Renal pelvis (tissue), 12 donors: ENCODE measurements at places on chromosomes 2 and 18. TPM values are rescaled to one million over a fixed set of nuclear protein-coding genes. Genes with fewer than 3 reads are reported as not detected.
A peak's percentile ranks its signal among the peaks of the same experiment; 100 is the strongest.

Gene ERMN
- polyA plus RNA-seq: 0.55 TPM

Gene TTC39C
- polyA plus RNA-seq: 6.3 TPM

Gene EVX2
- not detected for polyA plus RNA-seq

Gene LIPG
- 52.1 TPM for polyA plus RNA-seq

Gene GEN1
- polyA plus RNA-seq: 16.5 TPM

Gene CCL20
- 0.60 TPM for polyA plus RNA-seq

Gene ZNF521
- 31.2 TPM for polyA plus RNA-seq

Gene FZD7
- 54.8 TPM for polyA plus RNA-seq

Gene CDCA7
- polyA plus RNA-seq: 39.0 TPM

DNA sequence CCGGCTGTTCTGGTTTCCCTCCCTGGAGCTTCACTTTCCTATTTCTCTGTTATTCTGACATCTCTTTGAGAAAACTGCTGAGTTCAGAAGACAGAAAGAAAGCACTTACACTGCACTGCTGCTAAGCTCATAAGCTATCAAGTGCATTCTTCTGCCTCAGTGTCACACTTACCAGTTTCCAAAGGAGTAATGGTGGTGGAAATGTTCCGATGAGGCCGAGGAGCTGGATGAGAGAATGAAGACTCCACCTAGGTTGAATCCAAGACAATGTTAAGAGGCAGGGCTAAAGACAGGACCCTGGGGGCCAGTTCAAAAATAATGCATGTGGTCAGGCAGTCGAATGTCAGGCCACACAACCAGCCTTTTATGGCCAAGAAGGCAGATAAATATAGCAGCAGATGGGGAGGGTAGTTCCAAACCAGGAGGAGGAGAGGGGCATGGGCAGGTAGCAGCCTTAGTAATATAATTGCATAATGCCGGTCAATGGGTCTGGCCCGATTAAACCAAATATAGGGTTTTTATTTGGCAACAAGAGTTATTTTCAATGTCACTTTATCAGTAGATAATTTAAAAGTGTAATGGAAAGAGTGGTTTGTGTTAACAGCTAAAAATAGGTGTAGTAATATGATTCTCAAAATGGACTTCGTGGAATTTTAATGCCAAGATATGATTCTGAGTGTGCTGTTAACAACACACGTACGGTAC, at the start of gene MYOM1:
TSS of gene MYOM1 (minus strand) at position 338 of the 705 bp plus-strand sequence. CDS start 4,745 bp downstream, outside the sequence.
- no peak for DNase-seq

DNA sequence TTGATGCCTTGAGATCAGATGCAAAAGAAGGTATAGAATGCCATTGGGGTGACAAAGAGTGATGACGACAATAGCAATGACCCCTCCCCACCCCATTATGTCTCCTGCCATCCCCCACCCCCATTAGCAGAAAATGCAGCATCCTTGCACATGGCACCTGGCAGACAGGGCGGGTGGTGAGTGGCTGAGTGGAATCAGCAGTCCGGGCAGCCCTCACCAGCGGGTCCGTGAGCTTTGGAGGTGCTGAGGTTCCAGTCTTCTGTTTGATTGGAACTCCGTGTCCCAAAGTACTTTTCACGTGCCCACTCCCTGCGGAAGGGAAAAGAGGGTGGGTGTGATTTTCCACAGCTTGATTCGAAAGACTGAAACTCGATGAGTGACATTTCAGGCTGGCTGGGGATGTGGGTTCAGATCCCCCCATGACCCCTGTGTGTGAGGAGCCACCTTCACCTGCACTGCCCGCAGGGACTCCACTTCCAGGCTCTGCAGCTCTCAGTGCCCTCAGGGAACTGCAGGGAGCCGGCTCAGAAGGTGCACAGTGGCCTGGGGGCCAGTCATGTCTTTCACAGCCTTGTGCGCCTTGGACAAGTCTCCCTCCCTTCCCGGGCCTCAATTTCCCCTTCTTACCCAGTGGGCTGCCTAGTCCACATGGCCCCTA, 130.9 kb downstream of the GLI2 start:
- no peak for DNase-seq

GRCh38 chr2:26169681-26170414, 3.0 kb upstream of the GAREM2 start:
- no peak for DNase-seq

DNA sequence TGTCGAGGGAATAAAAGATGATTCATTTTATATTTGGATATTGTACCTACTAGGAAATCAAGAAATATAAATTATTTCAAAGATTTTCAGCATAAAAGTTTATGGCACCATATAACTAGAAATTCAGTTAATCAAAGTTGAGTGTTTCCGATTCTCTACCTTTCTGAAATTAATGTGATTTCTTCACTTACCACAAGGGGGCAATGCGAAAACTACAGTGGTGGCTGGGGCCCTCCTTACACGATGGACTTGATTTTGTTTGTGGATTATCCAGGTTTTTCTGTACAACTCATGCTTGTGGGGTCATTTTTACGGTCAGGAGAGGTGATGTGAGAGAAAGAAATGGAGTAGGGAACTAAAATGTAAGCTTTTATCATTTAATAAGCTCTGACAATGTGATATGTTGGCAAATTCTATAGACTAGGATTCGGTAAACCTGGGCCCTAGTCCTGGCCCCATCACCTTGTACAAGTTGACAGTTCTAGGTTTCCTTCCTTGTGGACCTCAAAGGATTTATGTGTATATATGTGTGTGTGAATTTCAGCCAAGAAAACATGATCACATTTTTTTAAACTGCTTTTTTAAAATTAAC, 47.6 kb downstream of the G6PC2 start:
- DNase-seq: no peak

- no peak for DNase-seq
Measured at GRCh38 chr2:239078128-239078924, 230.4 kb downstream of the TWIST2 start.

GRCh38 chr18:75840131-75840530, 412.6 kb upstream of the SMIM21 start:
- no peak for DNase-seq

- no peak for DNase-seq
Measured at GRCh38 chr2:137523931-137524330, 440.3 kb upstream of the HNMT start.

DNA sequence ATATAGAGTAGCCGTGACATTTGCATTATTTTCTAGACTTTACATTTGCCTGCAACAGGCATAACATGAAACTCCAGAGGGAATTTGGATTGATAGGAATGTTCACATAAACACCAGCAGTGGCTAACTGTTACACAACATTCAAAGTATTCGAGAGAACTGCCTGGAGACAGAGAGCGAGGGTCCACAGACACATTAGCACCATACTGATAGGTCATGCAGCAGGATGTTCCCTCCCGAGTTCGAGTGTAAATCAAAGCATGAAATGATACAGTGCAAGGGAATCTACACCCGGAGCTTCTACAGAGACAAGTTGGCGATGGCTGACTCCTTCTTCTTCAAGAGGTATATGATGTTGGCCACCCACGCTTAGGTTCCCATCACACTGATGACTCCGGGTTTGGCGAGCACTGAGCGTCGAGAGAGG, 89.5 kb downstream of the COL6A3 start:
- DNase-seq: peak; percentile 48

GRCh38 chr2:113228351-113228750, 50.4 kb downstream of the PAX8 start:
- no peak for DNase-seq

GRCh38 chr2:7513834-7514233, 596.6 kb downstream of the RNF144A start:
- DNase-seq: no peak
